ENCODE measurements at places on chromosomes 4 and X.
A peak's percentile ranks its signal among the peaks of the same experiment; 100 is the strongest.

GRCh38 chr4:3291411-3291968 is 1.3 kb upstream of the RGS12 start:
- no peak for DNase-seq

GRCh38 chr4:145307120-145307519 is 126.7 kb upstream of the OTUD4 start:
- no peak for DNase-seq

DNA sequence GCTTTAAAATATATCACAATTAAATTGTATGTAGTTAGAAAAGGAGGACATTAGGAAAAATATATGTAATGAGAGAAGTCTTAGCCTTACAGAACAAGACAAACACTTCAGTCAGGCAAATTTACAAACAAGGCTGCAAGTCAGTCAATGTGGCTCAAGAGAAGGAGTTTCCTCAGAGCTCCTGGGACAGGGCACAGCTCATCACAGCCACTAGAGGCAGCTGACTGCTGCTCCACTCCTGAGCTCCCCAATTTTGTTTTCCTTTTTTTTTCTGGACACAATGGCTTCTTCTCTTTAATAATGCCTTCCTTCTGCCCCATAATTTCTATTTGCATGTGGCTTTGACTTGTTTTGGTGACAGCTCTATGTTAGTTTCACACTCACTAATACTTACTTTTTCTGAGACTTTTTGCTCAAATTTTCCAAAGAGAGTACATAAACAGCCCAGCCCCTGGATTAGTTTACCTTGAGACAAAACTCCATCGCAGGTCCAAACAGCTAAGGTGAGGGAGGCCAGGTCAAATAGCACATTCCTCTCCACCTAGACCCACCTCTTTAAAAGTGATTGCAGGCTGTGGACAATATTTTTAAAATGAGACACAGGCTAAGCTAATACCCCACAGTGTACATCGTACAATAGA is 850.4 kb upstream of the FRG1 start:
- DNase-seq: no peak

- no peak for DNase-seq
Measured at GRCh38 chrX:80766916-80767315, 42.8 kb downstream of the BRWD3 start.

DNA sequence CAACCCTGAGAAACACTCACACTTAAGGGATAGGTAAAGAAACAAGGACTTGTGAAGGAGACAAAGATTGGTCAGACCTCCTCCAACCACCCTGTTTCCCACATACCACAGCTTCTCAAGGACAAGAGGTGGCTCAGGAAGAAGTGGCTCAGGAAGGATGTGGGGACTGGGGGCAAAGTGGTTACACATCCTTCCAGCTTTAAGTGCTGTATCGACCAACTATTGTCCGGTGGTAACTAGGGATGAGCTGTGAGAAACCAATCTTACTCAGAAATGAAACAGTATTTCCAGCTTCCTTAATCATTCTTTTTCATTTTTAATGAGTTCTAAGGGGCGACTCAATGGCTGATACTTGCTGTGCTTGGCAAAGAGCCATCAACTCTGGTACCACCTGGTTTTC is 8.5 kb upstream of the LHFPL1 start:
- no peak for DNase-seq

DNA sequence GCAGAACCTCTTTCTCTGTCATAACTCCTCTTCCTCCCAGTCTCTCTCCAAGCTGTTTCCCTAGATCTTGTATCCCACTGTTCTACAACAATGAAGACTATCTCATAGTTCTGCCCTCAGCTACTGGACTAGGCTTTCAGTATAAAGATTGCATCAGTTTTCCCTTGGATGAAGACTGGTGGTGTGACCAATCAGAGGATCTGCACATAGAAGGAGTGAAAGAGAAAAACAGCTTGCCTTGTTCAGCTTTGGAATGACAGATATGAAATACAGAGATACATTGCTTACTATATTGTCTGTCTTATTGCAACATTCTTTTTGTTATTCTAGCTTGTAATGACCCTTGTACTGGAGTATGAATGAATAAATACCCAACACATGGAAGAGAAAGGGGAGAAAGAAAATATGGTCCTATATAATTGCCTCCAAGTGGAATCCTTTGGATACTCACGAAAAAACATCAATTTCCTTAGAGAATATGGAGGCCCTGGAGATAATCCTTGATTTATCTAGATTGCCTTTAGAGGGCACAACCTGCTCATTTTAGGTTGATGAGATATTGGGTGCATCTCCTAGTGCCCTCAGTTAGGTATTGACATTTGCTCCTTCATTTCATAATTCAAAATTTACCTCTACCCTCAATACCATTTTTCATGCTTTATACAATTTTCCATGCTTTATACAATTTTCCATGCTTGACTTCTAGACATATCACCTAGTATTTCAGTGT is 395.8 kb downstream of the NAF1 start:
- no peak for DNase-seq

DNA sequence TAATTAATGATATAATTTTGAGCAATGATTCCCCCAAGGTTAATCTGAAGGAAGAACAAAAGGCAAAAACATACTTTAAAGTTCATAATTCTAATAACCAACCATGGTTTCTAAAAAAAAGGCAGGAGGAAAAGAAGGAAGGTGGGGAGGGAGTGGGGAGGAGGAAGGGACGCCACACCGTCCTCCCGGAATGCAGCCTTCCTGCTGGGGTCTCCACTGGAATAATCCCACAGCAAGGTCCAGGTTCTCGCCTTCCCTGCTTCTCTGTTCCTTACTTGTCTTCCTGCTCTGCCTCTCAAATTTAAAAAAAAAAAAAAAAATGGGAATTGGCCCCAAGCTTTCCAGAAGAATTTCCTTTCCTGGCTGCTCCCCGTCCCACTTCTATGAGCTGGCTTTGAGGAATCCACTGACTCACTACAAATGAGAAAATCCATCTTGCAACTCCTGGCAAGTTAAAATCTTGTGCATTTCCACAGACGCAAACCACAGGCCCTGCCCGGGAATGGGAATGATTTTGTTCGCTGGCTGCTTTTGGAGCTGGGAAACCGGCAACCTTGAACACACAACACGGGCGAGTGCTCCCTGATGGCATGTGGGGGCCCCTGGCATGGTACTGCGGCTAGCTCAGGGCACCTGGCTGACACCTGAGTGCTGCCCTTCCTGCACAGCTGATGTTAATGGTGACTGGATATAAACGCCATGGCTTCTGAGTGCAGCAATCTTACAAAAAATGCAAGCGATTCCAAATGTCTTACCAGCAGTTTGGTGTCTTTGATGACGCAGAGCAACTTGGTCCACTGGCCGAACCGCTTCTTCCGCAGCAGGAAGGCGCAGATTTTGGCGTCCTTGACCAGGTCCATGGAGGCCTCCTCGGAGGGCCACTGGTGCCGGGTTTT is 97.0 kb downstream of the AFAP1 start:
- no peak for DNase-seq

DNA sequence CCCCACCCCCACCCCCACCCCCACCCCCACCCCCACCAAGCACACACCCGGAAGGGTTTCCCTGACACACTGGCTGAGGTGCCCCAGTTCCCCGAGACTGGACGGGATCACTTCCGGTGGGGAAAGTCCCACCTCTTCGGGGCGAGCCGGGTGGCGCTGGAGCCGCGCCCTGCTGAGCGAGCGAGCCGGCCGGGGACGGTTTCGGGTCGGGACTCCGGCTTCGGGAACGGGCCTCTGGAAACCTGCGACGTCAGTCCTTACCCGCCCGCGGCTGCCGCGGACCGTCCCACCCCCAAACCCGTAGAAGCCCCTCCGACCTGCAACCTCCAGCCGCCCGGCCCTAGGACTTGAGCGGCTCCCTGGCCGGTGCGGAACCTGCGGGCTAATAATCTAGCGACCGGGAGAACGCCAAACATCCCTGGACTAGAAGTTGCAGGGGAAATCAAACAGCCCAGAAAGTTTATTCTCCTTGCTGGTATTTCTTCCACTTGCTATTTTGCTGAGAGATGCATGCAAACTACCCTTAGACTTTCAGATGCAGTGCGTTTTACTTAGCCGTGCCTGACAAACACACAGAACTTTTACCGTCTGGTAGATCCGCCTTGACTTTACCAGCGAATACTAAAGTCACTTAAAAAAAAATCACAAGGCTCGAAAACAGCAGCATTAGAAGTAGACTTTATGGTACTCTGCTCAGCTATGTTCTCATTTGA is 991 bp downstream of the RAP2C start:
- peak; percentile 79 for DNase-seq

- DNase-seq: no peak
Measured at GRCh38 chr4:3391422-3391821, 50.3 kb upstream of the HGFAC start.

Data from NCI-H187 (cell line).